Liver (tissue), 10 donors: ENCODE measurements at places on chromosomes 12 and 14.

- no peak for DNase-seq
These were observed 302.8 kb downstream of the FSCB start for GRCh38 chr14:44204061-44204835.

GRCh38 chr14:75307700-75308379 lies 29.2 kb downstream of the FOS start:
- DNase-seq: peak; percentile 87

DNA sequence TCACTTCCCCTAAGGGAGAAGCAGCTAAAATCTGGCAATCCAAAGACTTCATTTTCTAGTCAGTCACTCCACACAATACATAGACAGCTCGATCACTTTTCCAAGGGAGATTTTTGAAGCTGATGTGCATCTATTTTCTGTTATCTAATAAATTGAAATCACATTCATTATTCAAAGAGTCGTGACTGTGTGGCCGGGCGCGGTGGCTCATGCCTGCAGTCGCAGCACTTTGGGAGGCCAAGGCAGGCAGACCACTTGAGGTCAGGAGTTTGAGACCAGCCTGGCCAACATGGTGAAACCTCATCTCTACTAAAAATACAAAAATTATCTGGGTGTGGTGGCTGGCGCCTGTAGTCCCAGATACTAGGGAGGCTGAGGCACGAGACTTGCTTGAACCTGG lies 27.1 kb upstream of the PTGR2 start:
- no peak for DNase-seq

DNA sequence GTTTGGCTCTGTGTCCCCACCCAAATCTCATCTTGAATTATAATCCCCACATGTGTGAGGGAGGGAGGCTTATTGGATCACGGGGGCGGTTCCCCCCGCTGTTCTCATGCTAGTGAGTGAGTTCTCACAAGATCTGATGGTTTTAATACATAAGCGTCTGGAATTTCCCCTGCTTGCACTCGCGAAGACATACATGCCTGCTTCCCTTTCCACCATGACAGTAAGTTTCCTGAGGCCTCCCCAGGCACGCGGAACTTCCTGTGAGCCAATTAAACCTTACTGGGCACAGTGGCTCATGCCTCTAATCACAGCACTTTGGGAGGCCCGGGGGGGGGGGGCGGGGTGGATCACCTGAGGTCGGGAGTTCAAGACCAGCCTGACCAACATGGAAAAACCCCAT lies 60.8 kb downstream of the R3HDM2 start:
- DNase-seq: no peak

- DNase-seq: no peak
These were observed 96.0 kb downstream of the BCL2L14 start for GRCh38 chr12:12166751-12167150.

DNA sequence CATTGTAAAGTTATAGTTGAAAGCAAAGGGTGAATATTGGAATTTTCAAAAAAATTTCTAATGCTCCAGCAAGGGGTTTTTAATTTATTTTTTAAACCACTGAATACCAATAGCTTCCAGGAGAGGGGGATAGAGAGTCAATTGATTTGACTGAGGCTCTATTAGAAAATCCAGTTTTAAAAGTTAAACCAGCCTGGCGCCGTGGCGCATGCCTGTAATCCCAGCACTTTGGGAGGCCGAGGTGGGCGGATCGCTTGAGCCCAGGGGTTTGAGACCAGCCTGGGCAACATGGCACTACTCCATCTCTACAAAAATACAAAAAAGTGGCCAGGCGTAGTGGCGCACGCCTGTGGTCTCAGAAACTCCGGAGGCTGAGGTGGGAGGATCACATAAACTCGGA lies 150.1 kb downstream of the SLC38A4 start:
- DNase-seq: no peak

DNA sequence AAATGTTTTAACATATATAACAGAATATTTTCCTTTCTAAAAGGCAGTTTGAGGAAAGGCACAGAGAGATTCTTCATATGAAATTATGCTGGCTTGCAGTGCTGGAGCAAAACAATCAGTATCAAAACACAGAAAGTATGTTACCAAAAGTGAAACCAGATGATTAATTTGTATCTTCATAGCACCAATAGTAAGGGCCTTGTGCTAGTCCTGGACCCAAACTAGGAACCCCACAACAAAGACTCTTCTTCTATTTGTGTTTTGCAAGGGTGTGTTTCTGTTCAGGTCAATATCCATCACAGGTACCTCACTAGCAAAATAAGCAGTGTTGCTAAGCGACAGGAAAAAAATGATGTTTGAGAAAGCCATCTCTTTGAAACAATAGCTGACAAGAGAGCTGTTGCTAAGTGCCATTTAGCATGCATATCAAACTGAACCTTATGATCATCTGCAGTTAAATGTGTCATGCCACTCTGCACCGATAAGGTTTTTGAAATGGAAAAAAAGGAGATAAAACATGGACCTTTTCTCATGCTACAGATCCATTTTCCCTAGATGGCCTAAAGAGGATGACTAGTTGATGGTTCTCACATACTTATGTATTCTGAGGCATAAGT lies 196.2 kb upstream of the ALG10 start:
- DNase-seq: no peak

GRCh38 chr12:90489141-90489540 lies 465.8 kb downstream of the CCER1 start:
- no peak for DNase-seq

- DNase-seq: no peak
These were observed 1.5 kb downstream of the NPFF start for GRCh38 chr12:53505555-53506449.

GRCh38 chr12:51334764-51335163 lies 10.8 kb upstream of the BIN2 start:
- no peak for DNase-seq

DNA sequence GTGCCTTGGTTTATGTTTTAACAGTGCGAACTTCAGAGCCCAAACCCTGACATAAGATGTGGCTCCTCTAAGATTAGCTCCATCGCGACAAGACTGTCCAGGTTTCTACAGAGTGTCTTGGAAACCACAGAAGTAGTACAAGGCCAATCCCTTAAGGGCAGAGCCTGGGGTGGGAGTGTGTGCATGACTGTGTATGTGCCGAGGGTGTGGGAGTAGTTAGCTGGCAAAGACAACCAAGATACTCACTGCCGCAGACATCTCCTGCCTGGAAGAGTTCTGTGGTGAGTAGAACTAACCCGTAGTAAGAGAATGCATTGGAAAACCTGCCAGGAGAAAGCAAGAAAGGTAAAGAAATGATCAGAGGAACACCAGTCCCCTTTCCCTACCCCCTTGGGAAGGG lies 54.1 kb downstream of the DAO start:
- DNase-seq: no peak

- no peak for DNase-seq
These were observed 199.0 kb downstream of the ATP23 start for GRCh38 chr12:58140395-58140794.

DNA sequence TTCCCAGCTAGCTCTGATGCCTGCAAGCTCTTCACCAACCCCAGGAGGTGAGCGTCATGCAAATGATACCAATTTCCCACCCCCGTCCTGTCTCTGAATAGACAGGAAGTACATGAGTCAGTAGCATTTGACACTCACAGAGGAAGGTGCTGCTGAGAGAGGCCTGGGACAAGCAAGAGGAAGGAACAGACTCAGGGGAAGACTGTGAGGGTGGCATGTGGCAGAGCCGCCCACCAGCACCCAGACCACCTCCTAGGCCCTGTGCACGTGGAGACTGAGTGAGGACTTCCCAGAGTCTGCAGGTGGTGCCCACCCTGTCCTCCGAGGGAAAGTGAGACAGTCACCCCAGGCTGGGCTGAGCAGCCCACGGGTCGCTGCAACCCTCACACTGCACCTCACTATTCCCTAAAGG lies 199.5 kb upstream of the SFSWAP start:
- no peak for DNase-seq
